CD4-positive, alpha-beta T cell (primary cell): ENCODE measurements at places on chromosomes 13 and 19.

- no peak for DNase-seq
These were observed 1.4 kb downstream of the SIAH3 start for GRCh38 chr13:45850027-45850613.

DNA sequence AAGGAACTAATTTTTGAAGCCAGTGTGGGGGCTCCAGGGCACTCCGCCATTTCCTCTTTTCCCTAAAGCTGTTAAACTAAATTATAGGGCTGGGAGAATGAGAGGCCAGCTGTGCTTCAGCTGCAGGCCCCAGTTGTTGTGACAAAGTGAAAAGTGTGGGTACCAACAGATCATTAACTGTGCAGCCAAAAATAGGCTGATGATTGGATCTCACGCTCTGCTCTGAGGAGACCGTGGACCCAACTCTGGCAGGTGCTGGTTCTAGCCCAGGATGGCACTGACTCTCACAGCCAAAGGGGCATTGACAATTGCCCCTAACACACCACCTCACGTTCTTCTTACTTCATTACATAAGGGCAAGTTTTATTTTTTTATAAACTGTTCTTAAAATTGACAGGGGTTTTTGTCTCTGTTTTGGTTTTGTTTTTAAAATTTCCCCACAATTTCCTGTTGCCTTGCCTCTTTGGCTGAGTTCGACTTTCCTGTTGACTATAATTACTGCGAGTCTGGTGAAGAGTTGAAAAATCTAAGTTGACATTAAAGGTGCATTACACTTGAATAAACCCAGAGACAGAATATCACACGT lies 391.0 kb downstream of the FGF9 start:
- no peak for DNase-seq

GRCh38 chr13:48942131-48942530 lies 33.6 kb upstream of the FNDC3A start:
- DNase-seq = no peak

DNA sequence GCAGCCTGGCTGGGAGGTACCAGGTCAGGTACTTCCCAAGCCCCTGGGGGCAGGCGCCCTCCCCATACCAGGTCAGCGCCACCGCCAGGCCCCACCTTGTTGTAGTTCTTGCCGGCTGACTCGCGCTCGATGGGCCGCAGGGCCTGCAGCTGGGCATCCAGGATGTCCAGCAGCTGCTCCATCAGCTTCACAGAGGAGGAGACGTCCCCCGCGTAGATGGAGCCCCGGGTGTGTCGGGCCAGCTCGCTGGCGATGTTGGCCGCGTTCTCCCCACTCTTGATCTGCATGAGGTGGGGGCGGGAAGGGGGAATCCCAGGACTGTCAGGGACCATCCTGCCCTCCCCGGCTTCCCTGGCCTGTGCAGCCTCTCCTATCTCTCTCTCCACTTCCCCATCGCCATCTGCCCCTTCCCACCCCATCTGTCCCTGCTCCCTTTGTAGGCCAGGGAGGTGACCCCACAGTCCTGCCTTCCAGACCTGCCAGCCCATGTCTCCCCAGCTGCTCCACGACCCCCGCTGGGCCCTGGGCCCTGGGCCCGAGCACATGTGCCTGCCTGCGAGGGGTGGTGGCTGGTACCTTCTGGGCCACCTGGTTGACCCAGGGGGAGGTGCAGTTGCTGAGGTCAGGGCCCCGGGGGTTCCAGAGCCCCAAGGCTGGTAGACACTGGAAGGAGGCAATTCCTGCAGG lies 23.8 kb upstream of the ASF1B start:
- DNase-seq = no peak

DNA sequence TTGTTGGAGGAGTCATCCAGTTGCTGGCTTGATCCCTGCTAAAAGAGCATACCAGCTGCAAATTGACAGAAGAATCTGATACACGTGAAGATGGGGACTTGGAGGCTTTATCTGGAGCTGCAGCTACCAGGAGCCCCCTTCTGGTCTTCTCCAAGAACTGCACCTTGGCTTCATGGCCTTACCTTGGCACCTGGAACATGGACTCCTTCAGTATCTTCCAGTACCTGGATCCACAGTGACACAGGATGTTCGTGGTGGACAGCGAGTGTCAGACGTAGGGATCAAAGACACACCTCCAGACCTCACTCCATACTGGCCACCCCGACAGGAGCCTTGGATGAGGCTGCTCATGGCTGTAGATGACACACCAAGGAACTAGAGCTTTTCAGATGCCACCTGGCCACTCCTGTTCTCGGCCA lies 9.9 kb upstream of the ACSBG2 start:
- peak; percentile 87 for DNase-seq

DNA sequence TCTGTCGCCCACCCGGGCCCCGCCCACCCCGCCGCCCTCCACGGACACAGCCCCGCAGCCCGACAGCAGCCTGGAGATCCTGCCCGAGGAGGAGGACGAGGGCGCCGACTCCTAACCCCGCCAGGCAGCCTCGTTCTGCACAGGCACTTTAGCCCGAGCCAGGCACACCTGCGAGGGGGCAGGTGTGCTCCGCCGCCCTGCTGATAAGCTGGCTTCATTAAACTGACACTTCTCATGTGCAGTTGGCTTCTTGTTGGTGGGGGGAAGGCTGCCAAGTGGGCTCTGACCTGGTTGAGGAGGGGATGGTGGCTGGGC lies 8.2 kb downstream of the IL4I1 start:
- no peak for DNase-seq

DNA sequence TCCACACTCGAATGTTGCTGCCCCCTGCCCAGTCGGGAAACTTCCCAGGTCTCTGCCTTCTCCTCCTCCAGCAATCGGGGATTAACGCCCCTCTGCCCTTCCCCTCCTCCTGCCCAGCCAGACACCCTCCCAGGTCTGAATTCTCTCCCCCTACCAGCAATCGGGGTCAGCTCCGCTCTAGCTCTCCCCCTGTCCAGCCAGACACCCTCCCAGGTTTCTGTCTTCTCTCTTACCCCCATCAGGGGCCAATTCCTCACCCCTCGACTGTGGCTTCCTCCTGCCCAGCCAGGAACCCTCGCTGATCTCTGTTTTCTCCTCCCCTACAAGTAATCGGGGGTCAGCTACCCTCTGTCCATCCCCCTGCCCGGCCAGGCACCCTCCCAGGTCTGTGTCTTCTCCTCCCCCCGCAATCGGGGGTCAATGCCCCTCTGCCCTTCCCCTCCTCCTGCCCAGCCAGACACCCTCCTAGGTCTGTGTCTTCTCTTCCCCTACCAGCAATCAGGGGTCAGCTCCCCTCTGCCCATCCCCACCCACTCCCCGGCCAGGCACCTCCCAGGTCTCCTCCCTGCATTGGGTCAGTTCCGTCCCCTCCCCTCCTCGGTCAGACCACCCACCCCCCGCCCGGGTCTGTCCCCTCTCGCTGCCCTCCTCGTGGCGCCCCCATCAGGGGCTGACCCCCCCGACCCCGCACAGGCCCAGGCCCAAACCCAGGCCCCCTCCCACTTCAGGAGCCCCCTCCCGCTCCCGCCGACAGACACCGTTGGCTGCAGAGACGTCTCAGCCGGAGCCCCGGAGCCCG lies 668 bp downstream of the ZFR2 start:
- no peak for DNase-seq

GRCh38 chr13:111177081-111177711 lies 62.1 kb downstream of the ARHGEF7 start:
- DNase-seq = peak; percentile 82

- no peak for DNase-seq
These were observed 7.4 kb upstream of the ESD start for GRCh38 chr13:46804391-46804815.

GRCh38 chr13:85417807-85418206 lies 381.4 kb downstream of the SLITRK6 start:
- DNase-seq = no peak

DNA sequence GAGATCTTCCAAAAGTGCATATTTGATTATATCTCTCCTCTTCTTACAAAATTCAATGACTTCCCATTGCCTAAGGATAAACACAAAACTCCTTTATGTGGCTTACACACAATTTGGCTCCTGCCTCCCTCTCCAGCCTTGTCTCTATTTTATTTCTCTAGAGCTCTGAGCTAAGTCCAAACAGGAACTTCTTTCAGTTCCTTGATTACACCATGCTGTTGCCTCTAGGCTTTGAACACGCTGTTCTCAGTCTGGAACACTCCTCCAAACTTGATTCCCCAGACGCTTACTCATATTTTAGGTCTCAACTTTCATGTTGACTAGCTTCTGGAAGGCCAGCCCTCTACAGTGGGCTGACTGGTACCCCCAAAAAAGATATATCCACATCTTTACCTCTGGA lies 258.5 kb downstream of the COG6 start:
- no peak for DNase-seq

- no peak for DNase-seq
These were observed 1323.6 kb upstream of the PRR20A start for GRCh38 chr13:55816976-55817601.

DNA sequence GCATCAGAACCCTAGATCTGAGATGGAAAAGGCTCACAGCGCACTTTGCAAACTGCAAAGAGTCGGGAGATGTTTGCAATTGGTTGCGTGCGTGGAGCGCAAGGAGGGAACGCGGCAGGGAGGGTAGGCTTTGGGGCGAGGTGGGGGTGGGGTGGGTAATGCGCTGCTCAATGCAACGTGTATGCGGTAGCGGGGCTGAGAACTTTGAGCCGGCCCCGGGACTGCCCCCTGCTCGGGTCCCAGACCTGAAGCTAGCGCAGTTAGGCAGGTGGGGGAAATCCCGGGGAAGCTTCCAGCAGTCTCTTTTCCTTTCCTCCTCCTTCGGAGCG lies 971 bp downstream of the FOSB start:
- DNase-seq = peak; percentile 90

DNA sequence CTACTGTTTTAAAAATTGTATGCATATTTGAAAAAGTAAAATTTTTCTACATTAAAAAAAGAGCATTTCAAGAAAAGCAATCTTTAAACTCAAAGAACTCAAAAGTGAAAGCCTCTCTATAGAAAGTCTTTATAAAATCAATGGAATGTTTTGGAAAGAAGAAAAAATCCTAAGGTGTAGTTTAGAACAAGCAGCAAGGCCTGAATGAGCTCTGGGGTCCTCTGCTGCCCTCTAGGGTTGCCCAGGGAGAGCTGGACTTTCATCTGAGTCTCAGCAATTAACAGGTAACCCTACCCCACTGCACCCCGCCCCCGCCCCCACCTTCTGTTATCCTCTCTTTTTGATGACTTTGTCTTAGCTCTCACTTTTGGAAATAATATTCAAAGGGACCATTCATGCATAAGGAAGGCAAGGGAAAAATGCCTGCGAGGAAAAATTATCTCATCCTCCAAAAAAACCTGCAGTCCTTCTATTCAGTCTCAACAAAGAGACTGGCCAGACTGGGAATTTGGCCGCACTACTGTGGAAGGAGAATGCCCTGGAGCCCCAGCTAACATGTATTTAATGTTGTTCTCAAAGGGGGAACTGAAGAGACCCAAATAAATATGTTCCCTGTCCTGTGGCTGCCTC lies 24.1 kb downstream of the SLC25A30 start:
- no peak for DNase-seq
